ENCODE measurements at places on chromosomes 5 and 9. TPM values are rescaled to one million over a fixed set of nuclear protein-coding genes. Genes with fewer than 3 reads are reported as not detected.

Gene PDE8B
- not detected for total RNA-seq

Gene RGMB
- total RNA-seq, result 20.3 TPM

Gene PLAC8L1
- total RNA-seq, result 3.0 TPM

Gene CAMK4
- total RNA-seq, result 0.21 TPM

Gene NEUROG1
- total RNA-seq, result not detected

Gene NDOR1
- 18.0 TPM for total RNA-seq

Gene SLC28A3
- 0.77 TPM for total RNA-seq

Gene LAMC3
- not detected for total RNA-seq

Gene OTP
- not detected for total RNA-seq

Gene FOXD1
- 46.4 TPM for total RNA-seq

Gene HAPLN1
- not detected for total RNA-seq

Gene PTPRD
- not detected for total RNA-seq

DNA sequence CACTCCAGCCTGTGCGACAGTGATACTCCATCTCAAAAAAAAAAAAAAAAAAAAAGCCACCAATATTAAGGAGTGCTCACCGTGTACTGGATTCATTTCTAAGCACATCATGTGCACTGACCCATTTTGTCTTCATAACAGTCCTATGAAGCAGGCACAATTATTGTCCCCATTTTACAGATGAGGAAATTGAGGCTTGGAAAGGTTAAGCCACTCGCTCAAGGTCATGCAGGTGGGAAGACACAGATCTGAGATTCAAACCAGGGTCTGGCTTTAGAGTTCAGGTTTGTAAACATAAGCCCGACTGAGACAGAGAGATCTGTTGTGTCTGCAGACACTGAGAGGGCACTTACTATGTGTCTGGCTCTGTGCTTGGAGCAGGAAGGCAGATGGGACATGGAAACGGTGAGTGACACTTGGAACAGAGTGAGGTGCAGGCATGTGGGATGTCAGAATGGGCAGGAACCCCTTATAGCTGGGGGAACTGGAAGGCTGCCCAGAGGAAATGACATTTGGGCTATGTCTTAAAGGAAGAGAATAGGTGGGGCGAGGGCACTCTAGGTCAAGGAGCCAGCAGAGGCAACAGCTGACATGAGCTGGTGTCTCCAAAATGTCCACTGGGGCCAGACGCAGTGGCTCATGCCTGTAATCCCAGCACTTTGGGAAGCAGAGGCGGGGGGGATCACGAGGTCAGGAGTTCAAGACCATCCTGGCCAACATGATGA, 69.9 kb downstream of the STK10 start:
- no peak for DNase-seq

DNA sequence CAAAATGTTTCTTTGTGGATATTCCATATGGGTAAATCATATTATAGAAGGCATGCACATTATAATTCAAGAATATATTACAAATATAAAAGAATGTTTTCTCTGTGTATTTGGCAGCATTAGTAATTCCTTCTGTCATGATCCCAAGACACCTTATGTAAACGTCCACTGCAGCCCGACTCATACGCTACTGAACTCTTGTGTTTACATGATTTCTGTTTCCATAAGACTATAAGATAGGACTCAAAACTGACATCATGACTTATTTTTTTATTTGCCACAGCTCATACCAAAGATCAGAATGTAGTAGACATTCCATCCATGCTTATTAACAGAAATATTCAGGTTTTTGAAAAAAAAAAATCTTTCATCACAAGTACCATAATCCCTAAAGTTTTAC, 234.1 kb downstream of the AP3B1 start:
- DNase-seq, result no peak

GRCh38 chr9:131856105-131856504, 116.2 kb upstream of the RAPGEF1 start:
- no peak for DNase-seq

- no peak for DNase-seq
Measured at GRCh38 chr9:8235489-8235888, 435.9 kb upstream of the DMAC1 start.

DNA sequence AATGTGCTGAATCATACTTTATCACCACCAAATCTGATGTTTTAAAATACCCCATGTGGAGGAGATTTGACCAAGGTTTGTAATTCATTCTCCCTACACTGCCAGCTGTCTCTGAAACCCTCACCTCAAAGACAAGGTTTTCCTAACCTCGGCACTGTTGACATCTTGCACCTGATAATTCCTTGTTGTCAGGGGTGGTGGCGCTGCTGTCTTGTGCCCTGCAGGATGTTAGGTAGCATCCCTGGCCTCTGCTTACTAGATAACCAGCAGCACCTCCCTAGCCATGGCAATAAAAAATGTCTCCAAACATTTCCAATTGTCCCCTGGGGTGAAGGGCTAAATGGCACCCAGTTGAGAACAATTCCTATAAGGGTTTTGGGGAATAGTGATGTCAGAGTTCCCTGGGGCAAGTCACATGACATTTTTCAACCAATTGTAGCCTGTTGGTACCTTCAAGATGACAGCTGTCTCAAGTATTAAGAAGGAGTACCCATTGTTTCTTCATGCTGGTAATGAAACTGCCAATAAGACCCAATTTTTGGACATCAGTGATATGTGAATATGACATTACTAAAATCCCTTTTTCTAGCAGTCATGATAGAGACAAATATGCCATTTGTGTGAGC, 160.6 kb upstream of the PLCXD3 start:
- no peak for DNase-seq

GRCh38 chr9:20990867-20991266, 40.6 kb downstream of the HACD4 start:
- no peak for DNase-seq

- DNase-seq, result no peak
Measured at GRCh38 chr5:10442576-10442975, 897 bp downstream of the ROPN1L start.

- peak; percentile 83 for DNase-seq
Measured at GRCh38 chr5:166551384-166551783, 1740.1 kb upstream of the WWC1 start.

GRCh38 chr5:67215519-67216471, 19.2 kb upstream of the CD180 start:
- no peak for DNase-seq

DNA sequence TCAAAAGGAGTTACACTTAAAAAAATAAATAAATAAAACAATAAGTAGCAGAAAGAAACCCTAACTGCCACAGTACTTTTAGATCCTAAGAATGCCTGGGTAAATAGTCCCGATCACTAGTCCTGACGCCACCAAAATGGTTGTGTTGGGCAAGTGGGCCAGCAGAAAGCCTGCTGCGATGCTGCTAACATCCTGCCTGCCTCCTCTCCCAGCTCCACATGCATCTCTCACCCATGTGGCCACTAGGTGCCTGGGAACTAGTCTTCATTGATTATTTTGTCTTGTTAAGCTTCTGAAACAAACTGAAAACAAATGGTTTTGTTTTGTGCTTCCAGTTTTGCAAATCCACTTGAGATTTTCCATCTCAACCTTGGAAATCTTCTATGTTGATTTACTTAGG, 54.4 kb upstream of the TRAF1 start:
- no peak for DNase-seq

DNA sequence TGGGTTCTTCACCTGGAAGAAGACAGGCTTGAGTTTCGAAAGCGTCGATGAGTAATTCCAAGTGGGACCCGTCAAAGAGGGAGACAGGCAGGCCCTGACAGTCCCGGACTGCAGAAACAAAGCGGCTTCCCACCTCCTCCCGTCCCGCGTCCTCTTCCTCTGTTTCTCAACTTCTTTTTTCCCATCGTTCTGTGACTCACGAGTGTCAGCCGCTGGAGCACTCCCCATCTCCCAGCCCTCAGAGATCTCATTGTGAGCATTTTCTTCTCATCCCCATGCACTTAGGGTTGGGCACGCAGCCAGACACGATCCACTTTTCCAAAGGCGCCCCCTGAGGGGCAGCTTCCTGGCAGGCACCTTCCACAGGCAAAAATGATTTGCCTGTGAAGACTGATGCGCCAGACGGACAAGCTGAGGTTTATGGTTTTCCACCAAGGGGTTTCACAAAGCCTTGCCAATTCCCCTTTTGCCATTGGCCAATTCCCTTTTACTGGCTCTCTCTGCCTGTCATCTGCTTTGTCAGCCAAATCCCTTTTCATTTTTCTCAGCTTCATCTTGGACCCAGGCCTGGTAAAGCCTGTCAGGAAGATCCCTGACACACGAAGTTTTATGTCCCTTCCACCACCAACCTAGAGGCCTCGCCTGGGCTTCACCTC, 86.5 kb upstream of the ANKRD55 start:
- DNase-seq, result peak; percentile 99

GRCh38 chr5:104048231-104048630, 485.6 kb upstream of the NUDT12 start:
- DNase-seq, result no peak

- peak; percentile 66 for DNase-seq
Measured at GRCh38 chr5:76521240-76521758, 101.9 kb downstream of the F2RL2 start.

- peak; percentile 54 for DNase-seq
Measured at GRCh38 chr5:165881259-165881658, 2375.8 kb downstream of the MAT2B start.

GRCh38 chr5:61386045-61386800, 54.2 kb downstream of the ZSWIM6 start:
- no peak for DNase-seq

GRCh38 chr5:34043099-34043876, at the start of gene C1QTNF3:
Gene C1QTNF3 (minus strand): TSS chr5:34043213. CDS start chr5:34043125, 88 bp downstream.
- no peak for DNase-seq

DNA sequence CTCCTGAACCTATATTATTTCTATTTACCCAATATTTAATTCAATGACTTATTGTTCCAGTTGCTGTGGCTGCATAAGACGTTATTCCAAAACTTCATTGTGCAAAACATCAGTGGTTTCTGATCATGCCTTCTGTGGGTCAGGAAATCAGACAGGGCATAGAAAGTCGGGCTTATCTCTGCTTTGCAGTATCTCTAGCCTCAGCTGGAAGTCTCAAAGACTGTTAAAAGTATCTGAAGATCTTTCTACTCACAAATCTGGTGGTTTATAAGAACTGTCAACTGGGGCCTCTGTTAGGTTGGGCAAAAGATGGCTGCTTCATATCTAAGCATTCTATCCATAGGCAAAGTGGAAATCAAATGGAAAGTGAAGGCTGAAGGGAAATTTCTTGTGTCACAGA, 687.7 kb upstream of the ARRDC3 start:
- DNase-seq, result no peak

DNA sequence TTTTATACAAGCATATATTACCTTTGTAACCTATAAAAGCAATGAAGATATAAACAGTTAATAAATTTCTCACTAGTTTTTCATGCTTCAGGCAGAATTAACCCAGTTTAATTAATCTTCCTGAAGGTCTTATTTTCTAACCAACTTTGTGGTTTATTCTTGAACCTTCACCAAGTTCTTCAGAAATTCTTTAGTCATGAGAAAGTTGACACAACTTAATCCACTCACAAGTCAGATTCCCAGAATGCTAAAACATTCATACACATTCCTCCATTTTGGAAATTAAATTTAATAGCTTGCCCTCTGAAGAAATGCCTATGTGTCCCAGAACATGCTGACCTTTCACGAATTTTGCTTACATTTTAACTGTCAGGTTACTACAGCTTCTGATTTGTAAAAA, 105.4 kb upstream of the PAM start:
- DNase-seq, result no peak

- DNase-seq, result no peak
Measured at GRCh38 chr9:121984726-121985402, 108.2 kb downstream of the TTLL11 start.

Data from MCF 10A (cell line).